Activated T-cell treated with anti-CD3 and anti-CD28 coated beads for 1 hour (primary cell): ENCODE measurements at places on chromosomes 5 and 9.

DNA sequence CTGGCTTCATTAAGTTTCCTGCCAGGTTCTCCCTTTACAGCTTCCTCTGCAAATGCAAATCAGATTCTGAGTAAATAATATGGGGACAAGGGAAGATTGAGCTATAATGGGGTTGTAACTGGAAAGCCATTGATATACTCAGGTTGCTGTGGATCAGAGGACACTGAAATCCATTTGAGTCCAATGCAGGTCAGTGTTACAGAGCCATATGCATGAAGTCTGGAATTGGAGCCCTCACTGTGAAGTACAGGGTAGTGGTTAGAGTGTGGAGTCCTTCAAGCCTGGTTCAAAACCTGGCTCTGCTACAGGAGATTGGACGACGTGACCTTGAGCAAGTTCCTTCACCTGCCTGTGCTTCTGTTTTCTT lies 48.7 kb downstream of the TIMD4 start:
- DNase-seq: no peak

GRCh38 chr9:120741191-120741590 lies 26.9 kb upstream of the MEGF9 start:
- no peak for DNase-seq

DNA sequence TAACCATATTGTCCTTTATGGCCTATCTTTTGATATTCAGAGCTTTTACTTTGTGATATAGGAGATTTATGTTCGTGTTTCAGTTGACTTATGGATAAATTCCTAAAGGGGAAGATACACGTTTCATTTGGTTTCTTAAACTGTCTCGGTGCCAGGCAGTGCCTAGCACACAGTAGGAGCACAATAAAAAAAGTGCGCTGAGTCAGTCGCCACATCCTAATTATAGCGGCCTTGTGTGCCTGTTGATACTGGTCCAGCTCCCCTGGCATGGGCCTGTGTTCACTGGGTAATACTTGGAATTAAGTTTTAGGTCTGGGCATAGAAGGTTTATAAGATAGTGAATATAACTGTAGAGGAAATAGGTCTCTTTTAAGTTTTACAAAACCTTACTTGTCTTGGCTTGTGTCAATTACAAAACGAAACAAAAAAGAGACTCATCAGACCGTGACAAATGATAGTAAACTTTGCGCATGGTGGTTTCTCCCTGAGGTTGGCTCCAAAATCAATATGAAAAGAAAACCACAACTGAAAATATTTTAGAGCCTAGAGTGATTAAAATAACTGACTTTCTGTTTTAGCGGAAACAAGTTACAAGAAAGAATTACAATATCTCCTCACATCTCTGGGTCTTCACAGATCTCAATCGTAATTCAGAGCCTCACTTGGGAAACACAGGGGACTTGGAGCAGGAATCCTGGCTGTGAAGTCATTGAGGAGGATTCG lies 84.8 kb downstream of the MVB12B start:
- DNase-seq: no peak

DNA sequence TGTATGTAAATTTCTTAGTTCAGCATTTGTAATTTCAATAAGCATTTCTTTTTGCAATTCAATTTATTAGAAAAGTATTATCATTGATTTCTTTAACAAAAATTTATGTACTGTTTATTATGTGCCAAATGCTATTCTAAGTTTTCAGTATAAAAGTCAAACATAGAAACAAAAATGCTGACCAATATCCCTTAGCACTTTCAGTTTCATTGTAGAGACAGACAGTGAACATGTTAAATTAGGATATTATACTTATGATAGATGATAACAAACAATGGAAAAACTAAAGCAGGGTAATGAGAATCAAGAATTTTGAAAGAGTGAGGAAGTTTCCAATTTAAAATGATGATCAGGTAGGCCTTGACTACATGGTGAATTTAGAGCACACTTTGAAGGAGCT lies 1106.0 kb downstream of the TAF11L14 start:
- no peak for DNase-seq

GRCh38 chr5:90306613-90307012 lies 102.9 kb downstream of the CETN3 start:
- no peak for DNase-seq

DNA sequence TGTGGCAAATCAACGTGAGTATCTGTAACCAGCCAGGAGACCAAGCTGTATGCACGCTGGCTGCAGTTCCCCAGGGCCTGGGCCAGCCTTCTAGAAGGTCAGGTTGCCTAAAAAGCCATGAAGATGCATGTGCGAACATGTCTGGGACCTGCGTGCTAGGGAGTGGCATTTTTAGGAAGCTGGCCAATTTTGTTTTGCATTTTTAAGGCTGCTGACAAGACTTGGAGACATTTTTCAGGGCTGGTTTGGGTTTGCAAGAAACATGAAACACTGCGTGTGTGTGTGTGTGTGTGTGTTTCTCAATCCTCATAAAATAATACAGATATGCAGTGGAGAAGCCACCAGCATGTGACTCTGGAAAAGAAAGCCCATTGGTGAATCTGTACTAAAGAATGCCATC lies 5.1 kb downstream of the TGFBI start:
- DNase-seq: no peak

GRCh38 chr5:153480401-153480800 lies 10.1 kb upstream of the GRIA1 start:
- DNase-seq: no peak

DNA sequence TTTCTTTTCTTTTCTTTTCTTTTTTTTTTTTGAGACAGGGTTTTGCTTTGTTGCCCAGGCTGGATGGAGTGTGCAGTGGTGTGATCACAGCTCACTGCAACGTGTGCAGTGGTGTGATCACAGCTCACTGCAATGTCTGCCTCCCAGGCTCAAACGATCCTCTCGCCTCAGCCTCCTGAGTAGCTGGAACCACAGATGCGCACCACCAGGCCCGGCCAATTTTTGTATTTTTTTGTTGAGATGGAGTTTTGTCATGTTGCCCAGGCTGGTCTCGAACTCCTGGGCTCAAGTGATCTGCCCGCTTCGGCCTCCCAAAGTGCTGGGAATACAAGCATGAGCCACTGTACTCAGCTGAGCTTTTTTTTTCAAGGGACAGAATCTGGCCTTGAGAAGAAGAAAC lies 36.8 kb upstream of the TJP2 start:
- DNase-seq: no peak

DNA sequence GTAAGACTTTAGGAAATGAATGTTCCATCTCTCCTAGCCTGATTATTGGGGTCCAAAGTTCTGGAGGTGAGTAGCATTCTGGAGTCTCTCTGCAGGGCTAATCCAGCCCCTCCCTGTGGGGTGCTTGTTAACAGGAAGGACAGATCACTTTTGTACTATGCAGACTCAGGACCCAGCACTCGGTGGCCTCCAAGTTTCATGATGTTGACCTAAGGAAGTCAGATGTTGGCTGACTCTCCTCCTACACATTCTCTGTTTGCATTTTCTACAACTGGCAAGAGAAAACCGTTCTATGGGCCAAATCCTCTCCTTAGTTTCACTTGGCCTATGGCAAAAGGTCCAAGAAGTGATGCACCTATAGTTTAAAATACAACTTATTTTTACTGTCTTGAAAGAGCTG lies 5.5 kb upstream of the PDE8B start:
- no peak for DNase-seq

- no peak for DNase-seq
Observed at GRCh38 chr5:56147106-56147505, 86.0 kb downstream of the ANKRD55 start.

- no peak for DNase-seq
Observed at GRCh38 chr5:170312666-170313065, 15.1 kb upstream of the LCP2 start.

- no peak for DNase-seq
Observed at GRCh38 chr5:54537725-54538124, 20.2 kb downstream of the SNX18 start.

DNA sequence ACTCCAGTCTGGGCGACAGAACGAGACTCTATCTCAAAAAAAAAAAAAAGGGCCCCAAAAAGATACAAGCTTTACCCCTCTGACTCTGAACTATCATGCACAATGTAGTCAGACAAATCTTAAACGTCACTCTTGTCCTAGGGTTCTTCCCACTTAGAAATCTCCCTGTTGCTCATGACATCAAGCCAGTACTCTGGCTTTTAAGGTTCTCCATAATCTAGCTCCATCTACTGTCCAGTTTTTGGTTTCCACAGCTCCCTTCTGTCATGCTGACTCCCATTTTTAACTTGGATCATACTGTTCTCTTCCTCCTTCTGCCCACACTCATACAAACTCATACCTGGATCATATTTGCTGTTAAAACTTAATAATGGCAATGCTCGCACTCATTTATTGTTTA lies 156.7 kb upstream of the TLX3 start:
- no peak for DNase-seq

DNA sequence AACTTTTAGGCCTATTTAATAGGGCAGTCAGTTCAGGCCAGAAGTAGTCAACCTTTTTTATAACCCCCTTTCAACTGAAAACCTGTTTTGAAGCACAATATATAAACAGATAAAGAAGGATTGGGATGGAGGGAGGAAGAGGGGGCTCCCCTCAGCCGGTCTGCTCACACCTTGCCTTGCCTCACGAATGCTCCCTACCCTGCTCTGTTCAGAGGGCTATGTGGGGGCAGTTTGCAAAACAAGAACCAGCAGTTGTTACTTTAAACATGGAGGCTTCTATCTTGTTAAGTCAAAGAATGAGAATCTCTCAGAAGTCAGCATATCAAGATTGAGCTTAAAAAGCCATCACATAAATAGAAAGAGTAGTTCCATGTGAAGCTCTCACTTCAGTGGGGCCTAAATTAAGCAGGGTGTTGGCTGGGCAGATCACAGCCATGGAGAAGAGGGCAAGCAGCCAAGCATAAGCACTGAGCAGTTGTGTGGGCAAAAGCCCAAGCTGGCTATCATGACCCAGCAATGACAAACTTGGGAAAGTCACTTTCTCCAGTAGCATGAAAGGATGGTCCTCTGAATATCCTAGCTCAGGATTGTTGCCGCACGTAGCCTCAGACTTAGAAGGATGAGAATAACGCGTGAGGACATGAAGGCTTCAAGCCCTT lies 70.6 kb downstream of the ALDH1A1 start:
- no peak for DNase-seq

DNA sequence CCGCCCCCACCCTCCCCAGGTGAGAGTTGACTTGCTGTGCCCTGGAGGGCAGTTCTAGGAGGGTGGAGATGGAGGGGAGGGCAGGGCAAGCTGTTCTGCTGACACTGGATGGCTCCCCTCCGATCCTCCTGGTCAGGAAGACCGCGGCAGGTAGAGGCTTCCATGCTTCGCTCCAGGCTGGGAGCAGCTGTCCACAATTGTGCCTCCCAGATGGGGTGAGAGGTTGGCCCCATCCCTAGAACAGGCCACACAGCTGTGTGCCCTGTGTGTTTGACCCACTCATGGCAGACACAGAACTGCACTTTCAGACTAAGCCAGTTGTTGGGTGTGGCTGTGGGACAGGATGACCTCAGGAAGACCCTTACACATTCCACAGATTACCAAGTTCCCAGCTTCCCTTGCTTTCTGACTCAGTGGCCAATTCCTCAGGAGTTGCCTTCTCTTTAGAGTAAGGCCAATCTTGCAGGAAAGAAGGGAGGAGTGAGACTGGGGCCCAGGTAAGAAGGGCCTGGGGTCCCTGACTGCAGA lies 72.1 kb upstream of the HSPA9 start:
- no peak for DNase-seq

DNA sequence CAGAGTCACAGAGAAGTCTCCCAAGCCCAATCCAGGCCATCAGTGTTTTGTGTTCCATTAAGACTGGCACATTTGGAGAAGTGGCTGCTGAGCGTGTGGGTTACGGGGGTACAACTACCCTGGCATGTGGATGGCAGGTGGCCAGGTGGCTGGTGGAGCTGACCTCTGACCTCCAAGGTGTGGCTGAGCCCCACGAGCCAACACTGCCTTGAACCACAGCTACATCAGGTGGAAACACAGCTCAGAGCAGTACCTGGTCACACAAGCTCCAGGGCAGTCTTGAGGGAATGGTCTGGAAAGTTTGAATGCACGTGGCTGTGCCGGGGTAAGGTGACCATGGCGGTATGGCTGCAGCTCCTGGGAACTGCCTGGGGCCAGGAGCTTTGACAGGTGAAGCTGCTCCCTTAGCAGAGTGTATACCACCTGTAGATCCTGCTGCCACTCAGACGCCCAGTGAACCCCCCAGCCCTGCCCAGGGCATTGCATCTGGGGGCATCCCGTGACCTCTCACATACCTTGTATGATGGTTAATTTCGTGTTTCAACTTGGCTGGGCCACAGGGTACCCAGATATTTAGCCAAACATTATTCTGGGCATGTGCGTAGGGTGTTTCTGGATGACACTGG lies 207.9 kb downstream of the GADD45G start:
- DNase-seq: no peak

DNA sequence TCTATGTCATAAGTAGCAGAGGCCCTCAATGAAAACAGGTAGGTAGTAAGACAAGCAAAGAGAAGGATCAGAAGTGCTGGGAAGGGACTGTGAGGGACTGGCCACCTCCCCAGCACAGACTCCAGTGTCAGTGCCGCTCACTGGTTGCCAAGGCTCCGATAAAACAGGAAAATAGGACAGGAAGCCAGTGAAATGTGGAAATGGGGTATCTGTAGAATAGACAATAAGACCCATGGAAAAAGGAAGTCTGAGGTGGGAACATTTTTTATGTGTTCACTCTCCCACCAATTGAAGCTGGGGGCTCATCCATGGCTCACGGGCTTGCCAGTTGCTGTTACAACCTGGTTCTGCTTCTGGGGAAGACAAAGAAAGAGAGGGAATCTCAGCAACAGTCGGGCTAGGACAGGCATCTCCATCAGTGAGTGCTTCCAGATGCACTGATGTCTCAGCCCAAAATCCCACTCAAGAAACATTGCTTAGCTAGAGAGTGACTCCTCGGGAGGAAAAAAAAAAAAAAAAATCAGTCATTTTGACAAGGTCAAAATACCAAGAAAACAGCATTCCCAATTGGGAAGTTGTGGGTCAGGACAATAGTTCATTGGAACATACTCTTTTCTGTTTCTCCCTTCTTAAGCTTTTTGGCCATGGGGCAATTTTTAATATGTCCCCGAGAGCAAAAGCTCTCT lies 27.6 kb upstream of the NFIB start:
- no peak for DNase-seq

- DNase-seq: no peak
Observed at GRCh38 chr5:82858151-82859025, 218.8 kb downstream of the TMEM167A start.

DNA sequence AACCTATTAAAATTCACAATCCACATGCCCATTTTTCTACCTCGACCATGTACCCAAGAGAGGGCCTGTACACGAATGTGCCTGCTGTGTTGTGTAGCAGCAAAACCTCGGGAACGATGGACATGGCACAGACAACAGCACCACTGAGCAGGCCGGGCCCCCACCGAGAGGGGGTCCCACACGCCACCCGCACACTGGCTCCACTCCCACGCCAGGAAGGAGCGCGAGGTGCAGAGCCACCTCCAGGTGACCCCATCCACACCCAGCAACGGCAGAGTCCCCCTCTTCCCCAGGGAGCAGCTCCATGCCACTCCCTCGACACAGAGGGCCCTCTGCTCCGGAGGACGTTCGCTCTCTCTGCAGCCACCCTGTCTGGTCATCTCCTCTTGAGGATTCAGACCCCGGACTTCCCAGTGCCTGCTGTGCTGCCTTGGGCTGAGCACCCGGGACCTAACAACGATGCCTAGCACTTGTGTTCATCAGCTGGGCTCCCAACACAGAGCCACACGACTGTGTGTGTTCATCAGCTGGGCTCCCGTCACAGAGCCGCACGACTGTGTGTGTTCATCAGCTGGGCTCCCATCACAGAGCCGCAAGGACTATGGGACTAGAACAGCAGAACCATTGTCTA lies 25.3 kb upstream of the ADAMTS2 start:
- no peak for DNase-seq
